ENCODE measurements at places on chromosomes 5 and 9.
A peak's percentile ranks its signal among the peaks of the same experiment; 100 is the strongest.

- DNase-seq: no peak
Measured at GRCh38 chr5:9051779-9052178, 494.1 kb downstream of the SEMA5A start.

DNA sequence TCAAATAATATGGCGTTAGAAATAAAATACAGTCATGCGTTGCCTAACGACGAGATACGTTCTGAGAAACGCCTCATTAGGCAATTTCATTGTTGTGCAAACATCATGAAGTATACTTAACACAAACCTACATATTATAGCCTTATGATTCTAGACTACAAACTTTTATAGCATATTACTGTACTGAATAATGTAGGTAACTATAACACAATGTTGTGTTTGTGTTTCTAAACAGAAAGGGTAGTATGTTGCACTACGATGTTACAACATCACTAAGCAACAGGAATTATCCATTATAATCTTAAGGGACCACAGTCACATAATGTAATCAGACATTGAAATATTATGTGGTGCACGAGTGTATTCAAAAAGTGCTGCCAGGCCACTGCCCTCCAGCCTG, 3.0 kb upstream of the SMC2 start:
- no peak for DNase-seq

DNA sequence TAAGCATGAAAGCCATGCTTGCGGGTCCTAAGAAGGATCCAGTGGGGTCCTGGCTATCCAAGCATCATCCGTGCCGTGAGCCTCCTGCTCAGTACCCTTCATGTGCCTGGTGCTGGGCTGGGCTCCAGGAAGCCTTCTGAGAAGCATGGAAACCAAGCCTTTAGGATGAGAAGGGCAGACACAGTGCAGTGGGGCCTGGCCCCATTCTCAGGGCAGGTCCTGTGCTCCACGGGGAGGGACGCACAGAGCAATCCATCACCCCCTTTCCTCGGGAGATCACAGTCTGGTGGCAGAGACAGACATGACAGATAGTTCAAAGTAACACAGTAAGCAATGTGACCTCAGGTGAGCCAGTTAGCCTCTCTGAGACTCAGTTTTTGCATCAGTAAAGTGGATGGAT, 76.9 kb downstream of the RGS3 start:
- DNase-seq: no peak

DNA sequence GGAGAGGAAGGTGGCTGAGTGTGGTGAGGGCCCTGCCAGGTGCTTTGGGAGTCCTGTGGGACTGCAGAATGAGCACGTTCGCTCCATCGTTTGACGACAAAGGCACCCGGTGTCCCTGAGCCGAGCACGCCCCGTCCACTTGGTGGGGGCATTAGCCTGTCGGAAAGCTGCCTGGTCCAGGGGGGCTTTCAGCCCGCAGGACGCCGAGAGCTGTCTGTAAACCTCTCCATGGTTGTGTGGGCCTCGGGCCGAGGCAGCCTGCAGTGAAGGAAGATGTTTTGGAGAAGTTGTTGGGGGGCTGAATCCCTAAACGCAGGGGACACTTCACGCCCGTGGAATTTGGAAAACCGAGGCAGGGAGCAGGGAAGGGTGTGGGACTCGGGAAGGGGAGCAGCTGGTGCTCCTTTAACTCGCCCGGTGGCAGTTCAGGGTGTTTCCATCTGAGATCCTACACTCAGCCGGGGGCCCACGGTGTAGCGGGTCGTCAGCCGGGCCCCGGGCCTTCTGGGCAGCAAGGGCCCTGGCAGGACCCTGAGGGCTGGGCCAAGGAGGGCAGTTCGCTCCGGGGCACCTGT, 53.8 kb downstream of the MRPL36 start:
- DNase-seq: no peak

GRCh38 chr5:30368064-30368463, 825.4 kb upstream of the CDH6 start:
- no peak for DNase-seq

DNA sequence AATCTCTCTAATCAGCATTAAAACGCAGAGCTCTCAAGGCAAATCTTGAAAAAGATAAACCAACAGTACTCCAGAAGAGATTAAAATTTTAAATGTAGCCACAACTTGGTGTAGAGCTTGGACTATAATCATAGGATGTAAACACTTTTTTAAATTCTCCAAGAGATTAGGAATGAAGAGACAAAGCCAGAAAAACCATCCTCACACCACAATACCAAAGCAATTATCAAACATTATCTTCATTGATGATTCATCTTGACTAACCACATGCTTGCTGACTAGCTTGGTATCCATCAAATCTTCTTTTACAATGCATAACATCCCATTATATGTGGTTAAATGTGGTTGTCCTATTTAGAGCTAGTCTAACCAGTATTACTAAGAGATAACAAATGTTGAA, 815.1 kb downstream of the TLE1 start:
- DNase-seq: no peak

DNA sequence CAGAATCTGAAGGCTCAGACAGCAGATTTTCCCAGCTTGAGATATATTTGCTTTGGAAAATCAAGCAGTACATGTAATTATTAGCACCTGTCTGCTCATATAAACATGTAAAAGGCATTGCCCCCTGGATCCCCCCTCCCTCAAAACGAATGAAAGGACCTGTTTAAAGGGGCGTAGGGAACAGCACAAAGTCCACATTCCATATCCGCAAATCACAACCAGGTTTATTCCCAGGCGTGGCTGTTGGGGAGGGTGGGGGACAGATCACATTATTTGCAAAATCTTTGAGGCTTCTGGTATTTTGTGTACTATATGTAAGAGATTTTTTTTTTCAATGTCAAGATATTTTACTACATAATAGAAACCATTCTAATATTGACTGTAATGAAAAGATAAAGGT, 8.7 kb upstream of the MRPS2 start:
- no peak for DNase-seq

DNA sequence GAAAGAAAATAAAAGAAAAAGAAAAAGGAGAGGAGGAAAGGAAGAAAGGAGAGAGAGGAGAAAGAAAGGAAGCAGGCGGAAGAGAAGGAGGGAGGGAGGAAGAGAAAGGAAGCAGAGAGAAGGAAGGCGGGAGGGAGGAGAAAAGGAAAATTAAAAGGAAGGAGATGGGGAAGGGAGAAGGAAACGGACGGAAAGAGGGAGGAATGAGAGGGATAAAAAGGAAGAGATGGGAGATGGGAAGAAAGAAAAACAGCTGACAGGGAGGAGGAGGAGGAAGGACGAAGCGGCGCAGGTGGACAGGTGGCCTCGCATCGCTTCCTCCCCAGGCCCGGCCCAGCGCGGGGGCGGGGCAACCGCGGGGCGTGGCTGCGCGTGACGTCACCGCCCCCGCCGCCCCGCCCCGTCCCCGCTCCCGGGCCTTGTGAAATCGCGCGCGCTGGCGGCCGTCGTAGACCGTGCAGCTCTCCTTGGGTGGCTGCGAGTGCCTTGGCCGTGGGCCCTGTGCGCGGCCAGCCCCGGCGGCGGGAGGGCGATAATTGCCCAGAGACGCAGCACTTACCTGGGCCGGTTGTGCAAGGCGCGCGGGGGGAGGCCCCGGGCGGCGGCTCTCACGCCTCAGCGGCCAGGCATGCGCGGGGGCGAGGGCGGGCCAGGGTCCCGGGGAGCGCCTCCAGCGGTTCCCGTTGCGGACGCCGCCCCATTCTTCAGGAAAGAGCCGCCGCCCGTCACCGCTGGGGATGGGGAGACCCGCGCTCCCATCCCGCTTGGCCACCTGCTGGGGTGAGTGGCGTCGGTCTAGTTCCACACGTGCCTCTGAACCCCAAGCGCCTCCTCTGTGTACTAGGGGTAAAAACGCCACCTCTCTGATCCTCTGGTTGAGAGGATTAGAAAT, 49.6 kb upstream of the FOXE1 start:
- peak; percentile 37 for DNase-seq

- no peak for DNase-seq
Measured at GRCh38 chr5:177468329-177468684, 5.1 kb downstream of the DBN1 start.

GRCh38 chr5:6432206-6432605, 16.5 kb upstream of the UBE2QL1 start:
- no peak for DNase-seq

DNA sequence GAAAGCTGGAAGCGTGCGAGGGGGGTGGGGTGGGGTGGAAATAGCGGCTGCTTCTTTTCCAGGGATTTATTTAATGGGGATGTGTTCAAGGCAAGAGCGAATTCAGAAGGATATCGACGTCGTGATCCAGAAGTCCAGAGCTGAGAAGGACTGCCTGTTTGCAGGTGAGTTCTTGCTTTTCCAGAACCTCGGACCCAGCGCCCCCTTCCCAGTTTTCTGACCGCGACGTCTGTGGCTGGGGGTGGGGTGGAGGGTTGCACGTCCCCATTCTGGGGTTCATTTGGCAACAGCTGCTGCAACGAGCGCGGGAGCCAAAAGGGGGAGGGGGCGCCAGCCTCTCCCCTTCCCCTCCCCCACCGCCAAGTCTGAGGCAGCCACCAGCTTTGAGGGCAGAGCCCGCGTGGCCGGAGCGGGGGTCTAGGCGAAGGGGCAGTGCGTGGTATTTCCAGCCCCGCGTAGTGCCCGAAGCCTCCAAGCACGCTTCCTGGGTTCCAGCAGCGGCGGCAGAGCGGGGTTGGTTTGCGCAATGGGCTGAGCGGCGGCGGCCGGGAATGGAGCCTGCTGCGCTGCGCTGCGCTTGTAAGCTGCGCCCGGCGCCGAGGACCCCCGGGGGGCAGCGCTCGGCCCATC, 701 bp downstream of the PARP8 start:
- peak; percentile 16 for DNase-seq

DNA sequence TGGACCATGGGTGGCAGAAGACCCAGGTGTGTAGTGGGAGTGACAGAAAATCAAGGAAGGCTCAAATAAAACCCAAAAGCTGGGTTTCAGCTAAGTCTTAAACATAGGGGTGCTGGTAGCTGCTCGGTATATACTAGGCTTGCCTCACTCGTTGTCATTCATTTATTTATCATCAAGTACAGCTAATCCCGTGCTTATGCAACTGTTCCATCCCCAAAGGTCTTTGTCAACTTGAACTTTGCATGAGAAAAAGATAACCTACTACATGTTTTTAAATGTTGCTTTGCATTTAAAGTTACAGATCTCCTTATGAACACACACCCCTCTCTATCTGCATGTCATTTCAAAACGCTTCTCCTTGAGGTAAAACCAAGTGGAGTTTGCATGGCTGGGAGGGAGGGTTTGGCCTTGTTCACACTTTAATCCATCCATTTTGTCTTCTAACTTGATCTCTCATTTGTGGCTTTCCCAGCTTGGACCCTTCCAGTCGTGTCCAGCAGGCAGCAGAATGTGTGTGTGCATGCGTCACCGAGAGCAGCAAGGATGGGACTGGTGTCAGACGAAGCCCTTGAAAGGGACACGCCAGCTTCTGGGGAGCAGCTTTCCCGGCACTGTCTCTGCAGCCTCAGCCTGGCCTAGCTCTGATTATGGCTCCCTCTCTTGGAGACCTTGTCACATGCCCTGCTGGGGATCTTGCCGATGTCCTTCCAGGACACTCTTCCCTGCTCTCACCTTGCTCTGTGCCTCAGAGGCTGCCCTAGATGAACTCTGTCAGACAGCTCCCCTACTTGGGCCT, 133.5 kb downstream of the GADD45G start:
- no peak for DNase-seq

DNA sequence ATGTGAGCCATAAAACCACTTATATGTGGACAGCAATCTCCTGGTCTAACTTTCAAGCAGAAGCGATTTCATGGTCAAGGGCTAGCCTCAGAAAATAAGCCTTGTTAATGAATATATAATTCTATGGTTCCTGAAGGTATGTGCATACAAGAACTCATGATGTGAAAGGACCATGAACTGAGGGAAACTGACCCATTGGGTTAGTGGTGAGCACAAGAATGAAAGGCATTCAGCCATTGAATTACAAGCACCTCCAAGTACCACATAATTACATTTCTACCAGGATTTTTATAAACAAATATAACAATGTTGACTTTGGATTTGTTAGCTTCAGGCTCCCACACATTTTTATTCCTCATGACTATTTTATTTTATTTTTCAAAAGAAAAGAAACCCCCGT, 459.0 kb downstream of the TLE4 start:
- DNase-seq: no peak

DNA sequence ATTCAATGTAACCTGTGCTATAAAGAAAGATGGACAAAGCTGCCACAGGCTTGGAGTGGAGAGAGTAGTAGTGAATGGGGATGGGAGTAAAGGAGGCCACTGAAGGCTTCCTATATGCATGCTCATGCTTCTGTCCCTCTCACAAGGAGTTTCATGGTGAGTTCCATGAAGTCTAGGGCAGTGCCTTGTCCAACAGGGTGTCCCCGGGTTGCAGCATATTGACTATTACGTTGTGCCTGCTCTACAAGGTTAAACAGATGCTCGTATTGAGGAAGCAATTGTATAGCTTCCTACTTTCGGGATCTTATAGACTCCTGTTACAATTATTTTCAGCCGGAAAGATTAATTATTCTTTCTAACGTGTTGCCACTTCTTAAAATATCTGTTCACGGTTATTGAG, 129.1 kb upstream of the PIK3R1 start:
- DNase-seq: no peak

DNA sequence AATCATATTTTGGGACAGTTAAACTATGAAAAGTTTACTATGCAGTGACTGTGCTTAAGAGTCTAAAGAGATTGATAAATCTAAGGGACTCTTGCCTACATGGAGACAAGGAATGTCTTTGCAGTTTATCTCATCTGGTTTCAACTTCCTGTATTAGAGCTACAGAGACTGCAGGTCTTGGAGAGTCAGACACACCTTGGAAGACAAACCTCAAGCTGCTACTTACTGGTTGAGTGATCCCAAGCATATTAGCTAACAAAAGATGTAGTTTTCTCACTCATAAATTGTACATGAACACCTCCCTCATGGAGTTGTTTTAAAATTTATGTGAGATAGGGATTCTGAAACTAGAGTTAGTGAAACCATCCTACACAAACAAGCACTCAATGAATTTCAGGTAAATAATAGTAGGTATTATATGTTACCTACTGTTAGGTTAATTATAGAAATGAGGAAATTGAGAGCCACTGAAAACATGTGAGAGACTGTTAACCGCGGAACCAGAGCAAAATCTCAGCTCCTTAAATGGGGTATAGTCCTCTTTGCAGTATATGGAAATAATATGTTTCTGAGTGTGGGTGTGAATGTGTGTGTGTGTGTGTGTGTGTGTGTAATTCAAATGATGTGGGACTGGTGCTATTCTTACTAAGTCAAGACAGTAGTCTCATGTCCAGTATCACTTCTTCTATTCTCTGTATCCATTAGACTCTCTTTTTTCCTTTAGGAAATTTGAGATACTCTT, 752.1 kb downstream of the DTWD2 start:
- no peak for DNase-seq

- DNase-seq: no peak
Measured at GRCh38 chr9:33041432-33042188, 16.5 kb downstream of the DNAJA1 start.

- no peak for DNase-seq
Measured at GRCh38 chr5:462051-462481, 19.1 kb downstream of the EXOC3 start.

Data from stimulated activated CD8-positive, alpha-beta memory T cell treated with anti-CD3 and anti-CD28 coated beads, Interleukin-15, amount 100 ng/mL, for 1 hour (primary cell).